Cardiac fibroblast (primary cell): ENCODE measurements at places on chromosomes 2 and 18.

DNA sequence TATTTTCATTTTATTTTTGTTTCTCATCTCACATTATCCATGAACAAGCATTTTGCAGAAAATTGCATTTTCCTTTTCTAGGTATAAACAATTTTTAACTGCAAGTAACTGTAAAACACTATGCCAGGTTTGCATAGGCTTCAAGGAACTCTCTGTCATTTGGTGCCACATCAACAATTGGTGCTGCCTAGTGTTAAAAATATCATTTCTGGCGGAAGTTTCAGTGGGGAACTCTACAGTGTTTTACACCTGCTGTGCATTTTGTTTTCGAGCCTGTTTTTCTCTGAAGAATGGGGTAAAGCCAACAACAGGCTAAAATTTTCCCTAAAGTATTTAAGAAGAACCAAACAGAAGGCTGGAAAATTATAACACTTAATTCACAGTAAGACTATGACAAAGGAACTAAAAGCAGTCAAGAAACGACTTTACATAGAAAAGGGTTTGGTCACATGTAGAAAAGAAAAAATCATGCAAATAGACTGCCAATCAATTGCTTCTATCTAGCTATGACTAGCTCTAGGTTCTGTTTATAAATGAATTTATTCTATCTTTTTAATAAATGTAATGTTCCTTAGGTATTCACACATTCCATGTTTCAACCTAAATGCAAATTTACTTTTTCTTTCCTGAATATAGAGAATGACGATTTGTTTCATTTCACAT lies 21.4 kb upstream of the FRZB start:
- no peak for DNase-seq

DNA sequence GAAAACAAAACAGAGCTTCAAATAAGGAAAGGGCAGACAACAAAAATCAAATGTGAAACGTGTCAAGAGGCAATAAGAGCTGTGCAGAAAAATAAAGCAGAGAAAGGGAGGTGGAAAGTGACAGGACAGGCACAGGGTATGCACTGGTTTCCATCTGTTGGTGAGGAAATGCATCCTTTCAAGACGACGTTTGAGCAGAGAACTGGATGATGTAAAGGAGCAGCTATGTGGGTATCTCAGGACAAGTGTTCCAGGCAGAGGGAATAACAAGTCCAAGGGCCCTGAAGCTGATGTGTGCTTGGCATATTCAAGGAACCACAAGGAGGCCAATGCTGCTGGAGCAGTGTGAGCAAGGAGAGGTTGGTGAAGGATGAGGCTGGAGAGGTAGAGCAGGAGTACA lies 168.9 kb upstream of the SERPINE2 start:
- no peak for DNase-seq

DNA sequence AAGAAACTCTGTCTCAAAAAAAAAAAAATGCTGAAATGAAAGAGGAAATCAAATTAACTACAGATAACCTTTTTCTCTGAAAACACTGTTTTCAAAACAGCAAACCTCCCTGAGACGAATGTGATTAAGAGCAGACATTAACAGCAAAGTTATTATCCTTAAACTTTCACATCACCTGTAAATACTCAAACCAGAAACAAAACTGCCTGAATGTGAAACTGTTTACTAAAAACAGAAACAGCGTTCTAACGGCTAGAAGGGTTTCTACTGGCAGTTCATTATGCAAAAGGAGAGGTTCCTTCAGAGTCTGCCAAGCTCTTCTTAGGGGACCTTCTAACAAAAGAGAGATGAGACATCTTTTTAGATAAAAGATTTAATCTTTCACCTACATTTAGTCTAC lies 45.9 kb downstream of the PNO1 start:
- DNase-seq: no peak

DNA sequence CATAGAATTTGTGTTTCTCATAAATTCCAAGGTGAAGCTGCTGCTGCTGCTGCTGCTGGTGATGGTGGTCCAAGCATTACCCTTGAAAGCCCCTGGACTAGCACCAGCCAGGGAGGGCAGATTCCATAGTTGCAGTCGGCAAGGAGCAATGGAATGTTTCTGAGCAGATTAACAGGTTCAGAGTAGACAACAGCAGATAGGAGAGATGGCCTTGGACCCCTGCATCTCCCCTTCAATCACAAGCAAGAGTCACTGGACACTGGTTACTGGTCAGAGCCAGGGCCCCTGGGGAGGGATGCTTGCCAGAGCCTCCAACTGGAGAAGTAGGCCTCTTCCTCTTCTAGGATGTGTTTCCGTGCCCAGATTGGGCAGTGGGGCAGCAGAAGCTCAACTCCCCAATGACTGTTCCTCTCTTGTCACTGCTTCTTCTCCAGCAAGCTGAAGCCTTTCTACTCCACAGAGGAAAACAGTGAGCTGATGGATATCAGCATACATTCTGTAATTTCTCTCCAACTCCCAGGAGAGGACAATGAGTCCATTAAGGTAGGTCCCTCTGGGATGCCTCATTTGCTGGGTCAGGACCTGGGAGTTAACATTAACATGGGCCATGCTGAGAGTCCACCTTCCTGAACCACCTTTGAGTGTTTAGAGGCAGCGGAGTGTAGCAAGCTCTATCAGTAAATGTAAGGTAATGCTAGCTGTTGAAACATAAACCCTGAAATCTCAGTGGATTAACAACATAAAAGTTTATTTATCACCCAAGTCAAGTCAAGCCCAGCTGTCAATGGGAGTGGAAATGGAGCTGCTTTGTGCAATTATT lies 35.3 kb downstream of the MROH2A start:
- DNase-seq: no peak

- no peak for DNase-seq
Measured at GRCh38 chr18:28485210-28485801, 308.4 kb upstream of the CDH2 start.

DNA sequence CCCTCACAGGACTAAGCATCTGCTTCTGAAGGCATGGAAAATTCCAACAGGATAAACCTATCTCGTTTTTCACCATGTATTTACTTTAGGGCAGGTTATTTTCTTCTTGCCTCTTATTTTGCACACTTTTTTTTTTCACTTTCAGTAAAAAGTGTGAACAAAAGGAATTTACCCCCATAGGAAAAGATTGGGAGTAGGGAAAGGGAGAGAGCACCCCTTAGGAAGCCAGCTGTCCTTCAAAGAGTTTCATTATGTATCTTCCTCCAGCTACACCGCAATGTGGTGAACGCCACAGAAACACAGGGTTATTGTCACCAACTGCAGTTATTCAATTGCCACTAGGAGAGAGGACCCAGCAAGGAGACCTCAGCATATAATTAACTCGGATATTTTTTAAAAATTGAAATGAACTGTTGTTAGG lies 286.2 kb upstream of the VRK2 start:
- DNase-seq: no peak

GRCh38 chr2:74092275-74092674 lies 55.4 kb downstream of the BOLA3 start:
- DNase-seq: no peak

DNA sequence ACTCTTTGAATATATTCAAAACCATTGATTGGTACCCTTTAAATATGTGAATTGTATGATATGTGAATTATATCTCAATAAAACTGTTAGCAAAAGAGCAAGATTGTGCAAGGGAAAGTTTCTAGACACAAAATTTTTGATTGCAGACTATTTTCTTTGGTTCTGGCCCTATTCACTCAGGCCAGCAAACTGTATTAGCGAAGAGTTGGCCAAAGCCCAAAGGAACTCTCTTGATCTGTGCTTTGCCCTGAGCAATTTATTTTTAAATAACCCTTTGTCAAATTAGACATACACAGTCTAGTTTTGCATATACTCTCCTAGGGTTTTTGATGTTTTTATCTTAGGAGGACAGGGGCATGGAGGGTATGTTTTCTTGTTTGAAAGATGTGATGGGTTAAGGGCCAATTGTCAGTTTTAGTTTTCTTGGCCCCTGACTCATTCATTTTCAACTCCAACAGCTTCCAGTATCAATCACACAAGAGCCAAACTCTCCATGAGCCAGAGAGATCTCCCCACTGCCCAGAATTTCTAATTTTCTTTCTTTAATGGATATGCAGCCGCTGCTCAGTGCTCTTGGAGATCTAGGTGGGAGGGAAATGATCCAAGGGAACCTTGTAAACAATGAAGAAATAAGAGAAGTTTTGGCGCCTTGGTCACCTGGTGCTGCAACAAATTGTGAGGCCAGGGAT lies 231.5 kb downstream of the SRBD1 start:
- DNase-seq: peak; percentile 24

GRCh38 chr2:162608901-162609300 lies 229.7 kb downstream of the KCNH7 start:
- no peak for DNase-seq

- no peak for DNase-seq
Measured at GRCh38 chr2:132678483-132678882, 8.5 kb upstream of the LYPD1 start.

- DNase-seq: peak; percentile 19
Measured at GRCh38 chr2:176096243-176096985, 3.2 kb upstream of the HOXD12 start.

GRCh38 chr18:10913919-10914318 lies 235.4 kb downstream of the PIEZO2 start:
- DNase-seq: peak; percentile 13

DNA sequence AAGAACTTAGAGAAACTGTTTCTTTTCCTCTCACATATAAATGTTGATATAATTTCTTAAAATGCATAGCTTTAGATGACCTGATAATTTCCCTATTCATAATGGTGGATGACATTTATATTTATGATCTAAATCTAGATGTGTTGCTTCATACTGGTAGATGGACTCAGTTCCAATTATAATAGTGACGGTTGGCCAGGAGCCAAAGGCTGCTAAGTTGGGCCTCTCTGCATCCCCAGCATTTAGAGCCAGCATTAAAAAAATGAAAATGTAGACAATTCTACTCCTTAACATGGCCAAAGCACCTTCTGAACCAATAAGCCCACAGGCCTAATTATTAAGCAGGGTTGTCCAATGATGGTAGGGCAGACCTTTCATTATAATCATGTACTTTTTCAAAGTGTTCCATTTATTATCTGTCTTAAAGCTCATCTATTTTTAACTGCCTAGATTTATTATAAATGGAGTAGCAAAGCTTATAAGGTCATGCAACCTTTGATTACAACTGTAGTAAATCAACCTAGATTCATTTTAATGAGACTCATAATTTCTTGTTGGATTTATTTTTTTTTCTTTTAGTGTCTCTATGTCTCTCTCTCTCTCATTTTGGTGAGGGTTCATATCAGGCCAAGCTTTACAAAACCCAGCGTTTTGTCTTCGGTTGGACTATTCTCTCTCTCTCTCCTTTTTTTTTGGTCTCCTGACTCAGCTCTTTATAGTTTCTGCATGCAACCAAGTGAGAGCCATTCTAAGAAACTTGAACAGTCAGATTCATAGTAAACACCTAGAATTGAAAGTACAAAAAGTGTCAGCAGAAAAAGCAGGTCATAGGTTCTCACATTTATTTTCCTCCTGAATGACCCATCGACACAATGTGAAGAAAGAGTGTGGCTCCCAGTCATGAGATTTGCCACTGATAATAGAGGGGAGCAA lies 2016.1 kb upstream of the PIK3C3 start:
- no peak for DNase-seq

DNA sequence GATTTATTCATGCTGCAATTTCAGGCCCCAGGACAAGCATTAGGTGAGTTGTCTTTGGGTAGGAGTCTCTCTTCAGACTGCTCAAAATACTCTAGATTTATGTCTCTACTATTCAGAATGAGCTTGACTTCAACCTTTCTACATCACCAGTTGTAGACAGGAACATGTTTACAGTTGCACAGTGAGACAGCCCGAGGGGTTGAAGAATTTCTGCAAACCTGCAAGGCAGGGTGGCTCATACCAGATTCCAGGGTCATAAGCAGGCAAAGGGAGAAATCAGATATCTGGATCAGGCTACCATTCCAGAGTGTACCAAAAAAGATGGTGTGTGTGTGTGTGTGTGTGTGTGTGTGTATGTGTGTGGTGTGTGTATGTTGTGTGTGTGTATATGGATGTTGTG lies 112.4 kb downstream of the SPP2 start:
- DNase-seq: no peak

DNA sequence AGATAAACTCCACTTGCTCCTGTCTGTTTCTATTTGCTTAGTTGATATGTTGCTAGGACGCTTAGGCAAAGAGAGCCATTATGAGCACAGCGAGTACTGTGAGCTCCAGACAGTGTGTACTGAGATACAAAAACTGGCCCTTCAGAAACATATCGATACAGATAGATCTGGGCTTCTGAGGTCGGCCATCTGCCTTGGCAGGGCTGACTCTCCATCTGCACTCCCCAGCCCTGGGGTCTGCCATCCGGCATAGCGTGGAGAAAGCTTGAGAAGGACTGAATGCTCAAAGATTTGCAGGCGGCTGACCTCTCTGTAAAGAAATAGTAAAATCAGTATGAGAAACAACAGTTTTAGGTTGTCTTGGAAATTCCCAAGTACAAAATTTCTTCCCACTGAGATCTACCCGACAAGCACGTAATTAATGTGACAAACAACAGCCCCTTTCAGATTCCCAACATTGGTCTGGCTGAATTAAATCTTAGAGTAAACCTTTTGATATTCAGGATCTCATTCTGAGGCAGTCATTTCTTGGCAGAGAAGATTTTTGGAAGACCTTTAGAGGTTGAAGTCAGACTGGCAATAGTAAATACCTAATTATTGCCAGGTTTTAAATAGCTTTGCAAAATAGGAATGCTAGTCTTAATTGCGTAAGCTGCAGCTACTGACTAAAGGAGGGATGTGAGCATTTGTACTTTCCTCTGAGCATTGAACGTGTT lies 127.4 kb downstream of the CHST9 start:
- DNase-seq: no peak

DNA sequence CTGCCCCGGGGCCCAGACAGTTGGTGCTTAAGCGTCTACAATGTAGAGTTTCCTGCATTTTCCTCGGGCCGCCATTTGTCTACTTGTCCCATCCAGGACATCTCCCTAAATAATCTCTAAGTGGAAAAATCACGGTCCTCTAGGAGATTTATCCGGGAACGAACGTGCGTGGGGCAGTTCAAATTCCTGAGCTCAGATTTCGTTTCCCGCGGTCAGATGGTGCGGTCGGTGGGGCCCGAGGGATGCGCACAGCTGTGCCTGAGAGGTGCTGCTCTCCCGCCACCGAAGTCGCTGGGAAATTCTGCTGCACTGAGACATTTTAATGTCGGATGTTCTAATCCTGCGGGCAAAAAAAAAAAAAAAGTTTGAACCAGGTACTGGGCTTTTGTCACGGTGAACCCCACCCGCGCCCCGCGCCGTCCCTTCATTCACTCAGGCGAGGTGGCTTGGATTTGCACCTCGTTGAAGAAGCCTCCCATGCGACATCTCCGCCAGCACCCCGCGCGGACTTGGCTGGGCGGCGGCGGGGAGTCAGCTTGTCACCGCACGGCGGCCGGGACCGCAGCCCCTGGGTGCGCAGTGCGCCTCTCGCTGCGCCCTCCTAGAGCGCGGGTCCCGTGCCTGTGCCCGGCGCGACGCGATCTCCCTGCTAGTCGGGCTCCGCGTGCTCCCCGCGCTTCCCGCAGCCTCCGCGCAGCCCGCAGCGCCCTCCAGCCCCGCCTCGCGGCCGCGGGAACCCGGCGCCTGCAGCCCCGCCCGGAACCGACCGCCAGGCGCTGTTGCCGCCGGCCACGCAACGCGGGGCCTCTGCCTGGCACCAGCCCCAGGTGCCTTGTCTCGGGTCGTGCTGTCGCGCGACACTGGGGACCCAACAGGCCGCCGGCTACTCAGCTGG lies 191.9 kb upstream of the TCF4 start:
- DNase-seq: peak; percentile 48
